ENCODE measurements at places on chromosomes 13 and 19.

DNA sequence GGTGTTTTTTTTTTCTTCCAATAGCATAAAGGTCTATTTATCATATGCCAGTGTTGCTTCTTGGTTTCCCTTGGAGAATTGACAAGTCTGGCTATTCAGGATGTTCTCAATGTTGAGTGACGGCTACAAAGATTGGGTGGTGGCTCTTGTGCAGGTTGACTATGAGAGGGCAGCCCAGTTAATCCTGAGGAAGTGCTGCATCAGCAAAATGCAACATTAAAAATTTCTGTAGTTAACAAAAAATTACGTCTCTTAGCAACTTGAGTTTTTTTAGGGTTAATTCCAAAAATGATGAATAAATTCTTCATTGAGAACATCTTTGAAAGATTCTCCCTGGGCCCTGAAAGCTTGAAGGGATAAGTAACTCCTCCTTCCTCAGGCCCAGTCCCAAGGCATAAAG is 147.1 kb downstream of the B3GLCT start:
- DNase-seq: no peak

DNA sequence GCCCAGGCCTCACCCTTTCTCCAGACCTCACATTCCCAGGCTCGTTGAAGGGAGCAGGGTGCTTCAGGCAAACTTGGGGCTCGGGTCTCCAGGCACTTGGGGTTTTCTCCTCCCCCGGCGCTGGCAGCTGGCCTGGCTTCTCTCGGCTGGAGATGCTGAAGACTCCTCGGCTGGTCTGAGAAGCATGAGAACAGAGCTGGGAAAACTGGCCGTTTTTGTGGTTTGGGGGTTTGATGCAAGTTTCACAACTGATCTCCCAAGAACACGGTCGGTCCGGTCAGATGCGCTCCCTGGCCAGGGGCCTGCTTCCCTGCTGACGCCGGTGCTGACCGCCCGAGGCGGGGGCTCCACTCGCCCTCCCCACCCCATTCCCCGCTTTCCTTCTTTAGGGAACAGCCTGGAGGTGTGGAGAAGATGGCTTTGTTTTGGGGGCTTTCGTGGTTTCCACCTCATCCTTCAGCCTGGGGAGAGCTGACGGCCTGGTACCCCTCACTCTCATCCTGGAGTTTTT is 35.3 kb downstream of the CEBPA start:
- DNase-seq: no peak

DNA sequence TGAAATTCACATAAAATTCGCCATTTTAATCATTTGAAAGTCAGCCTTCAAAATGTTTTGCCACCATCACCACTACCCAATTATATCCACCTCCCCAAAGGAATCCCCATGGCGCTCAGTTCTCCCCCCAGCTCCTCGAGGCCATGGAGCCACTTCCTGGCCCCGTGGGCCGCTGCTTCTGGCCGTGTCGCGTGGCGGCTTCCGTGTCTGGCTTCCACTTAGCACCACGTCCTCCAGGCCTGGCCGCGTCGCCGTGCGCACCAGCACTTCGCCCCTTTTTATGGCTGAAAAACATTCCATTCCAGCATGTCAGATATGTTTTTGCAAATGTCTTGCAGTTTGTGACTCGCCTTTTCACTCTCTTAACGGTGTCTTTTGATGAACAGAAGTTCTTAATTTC is 46.7 kb upstream of the DCUN1D2 start:
- DNase-seq: no peak

GRCh38 chr19:8107301-8107903 is 42.0 kb downstream of the FBN3 start:
- DNase-seq: no peak

DNA sequence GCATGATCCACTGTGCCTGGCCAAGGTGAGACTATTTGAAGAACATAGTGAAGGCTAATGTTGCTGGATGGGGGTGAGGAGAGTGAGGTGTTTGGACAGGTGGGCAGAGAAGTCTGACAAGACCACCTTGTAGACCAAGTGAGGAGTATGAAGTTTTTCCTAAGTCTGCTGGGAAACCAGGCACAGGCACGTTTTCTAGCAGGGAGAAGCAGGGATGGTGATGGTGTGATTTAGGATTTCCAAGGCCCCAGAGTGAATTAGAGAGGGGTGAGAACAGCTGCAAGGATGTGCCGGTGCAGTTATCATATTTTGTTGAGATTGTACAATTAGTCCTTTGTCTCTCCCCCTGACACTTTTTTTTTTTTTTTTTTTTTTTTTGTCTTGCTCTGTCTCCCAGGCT is 5.6 kb upstream of the PKN1 start:
- no peak for DNase-seq

DNA sequence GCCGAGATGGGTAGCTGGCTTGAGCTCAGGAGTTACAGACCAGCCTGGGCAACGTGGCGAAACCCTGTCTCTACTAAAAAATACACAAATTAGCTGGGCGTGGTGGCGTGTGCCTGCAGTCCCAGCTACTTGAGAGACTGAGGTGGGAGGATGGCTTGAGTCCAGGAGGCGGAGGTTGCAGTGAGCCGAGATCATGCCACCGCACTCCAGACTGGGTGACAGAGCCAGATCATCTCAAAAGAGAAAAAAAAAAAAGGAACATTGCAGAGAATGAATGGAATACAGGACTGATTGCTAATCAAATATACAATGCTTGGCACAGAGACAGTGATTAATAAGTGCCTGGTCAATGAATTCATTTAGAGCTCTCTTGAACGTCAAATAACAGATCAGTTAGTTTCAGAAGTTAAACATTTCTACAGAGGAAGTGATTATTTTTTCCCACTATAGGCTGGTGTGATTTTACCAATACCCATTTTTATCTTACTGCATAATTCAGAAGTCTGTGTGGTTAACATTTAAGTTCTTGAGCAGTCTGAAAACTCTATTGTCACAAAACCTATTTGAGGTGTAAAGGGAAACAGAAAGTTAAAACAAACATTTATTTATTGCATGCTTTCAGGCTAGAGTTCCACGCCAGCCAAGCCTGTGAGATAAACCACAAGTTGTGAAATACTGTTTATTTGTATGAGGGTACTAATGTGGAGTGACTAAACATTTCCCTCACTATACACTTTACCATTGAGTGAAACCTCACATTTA is 7.7 kb upstream of the TBC1D4 start:
- peak; percentile 15 for DNase-seq

DNA sequence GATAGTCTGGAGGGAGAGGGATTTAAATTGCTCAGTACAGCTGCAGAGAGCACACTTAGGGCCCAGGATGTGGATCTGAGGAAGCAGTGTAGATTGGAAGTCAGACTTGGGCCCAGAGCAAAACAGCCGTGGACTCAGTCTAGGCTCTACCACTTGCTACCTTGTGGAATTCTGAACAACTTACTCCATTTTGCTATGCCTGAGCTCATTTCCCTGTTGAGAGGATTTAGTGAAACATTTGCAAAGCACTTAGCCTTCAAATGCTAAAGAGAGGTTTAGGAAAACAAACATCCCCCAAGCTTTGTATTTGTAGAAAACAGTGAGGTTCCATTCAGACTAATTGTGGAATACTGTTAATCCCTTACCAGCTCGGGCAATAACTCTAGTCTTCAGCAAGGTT is 453.4 kb upstream of the ZNF507 start:
- DNase-seq: no peak

DNA sequence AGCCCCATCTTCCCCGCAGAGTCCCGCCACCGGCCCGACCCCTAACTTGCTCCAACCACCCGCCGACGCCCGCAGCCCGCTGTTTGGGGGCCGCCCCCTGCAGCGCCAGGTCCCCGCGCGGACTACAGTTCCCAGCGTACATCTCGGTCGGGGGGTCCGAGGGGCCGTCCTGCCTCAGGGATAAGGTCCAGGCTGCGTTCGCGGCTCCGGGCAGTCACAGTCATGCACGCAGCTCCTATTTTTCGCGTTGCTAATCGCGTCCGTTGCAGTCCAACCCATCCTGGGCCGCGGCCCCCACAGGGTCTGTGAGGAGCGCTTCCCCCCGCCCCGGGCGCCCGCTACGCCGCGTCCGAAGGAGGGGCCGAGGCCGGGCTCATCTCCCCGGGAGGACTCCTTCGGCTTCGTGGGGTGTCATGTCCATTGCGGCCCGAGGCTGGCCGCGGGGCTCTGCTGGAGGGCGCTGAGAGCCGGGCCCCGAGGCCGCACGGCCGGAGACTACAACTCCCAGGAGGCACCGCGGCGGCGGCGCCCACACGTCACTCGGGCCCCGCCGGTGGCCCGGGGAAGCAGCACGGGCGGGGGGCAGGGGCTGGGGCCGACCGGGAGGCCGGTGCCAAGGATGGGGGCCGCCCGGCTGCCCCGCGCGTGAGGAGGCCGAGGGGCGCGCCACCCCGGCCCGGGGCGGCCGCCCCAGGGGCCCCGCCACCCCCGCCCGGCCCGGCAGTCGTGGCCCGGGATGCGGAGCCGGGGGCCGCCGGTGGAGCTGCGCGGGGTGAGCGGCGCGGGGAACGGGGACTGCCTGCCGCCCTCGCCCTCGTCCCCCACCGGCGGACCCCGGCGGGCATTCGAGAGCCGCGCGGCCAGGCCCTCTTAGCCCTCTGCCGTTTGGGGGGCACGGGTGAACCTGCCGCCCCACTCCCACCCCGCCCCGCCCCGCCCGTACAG is at the start of gene MAP3K10:
Gene MAP3K10 (plus strand): TSS at position 536 of the 945 bp plus-strand sequence. CDS start 606 bp downstream, outside the sequence.
- peak; percentile 69 for DNase-seq

GRCh38 chr13:50917572-50917971 is 8.0 kb downstream of the RNASEH2B start:
- DNase-seq: no peak

- peak; percentile 82 for DNase-seq
These were observed at the start of gene PLPPR2 for GRCh38 chr19:11355160-11356073. Gene PLPPR2, plus strand, starts transcription at chr19:11355432. Its CDS starts 2,242 bp downstream, at chr19:11357674.

- peak; percentile 29 for DNase-seq
These were observed 64.7 kb downstream of the DNAJC15 start for GRCh38 chr13:43088093-43088511.

GRCh38 chr13:99287551-99287950 is 19.6 kb downstream of the GPR183 start:
- no peak for DNase-seq

- no peak for DNase-seq
These were observed 27.8 kb downstream of the AP1M1 start for GRCh38 chr19:16225279-16226183.

Measured in CD4-positive, alpha-beta T cell treated with Interleukin-2 at 100 ng/mL for 4 hours (primary cell).